Hair follicular keratinocyte (primary cell): ENCODE measurements at places on chromosomes 5 and 9. TPM values are rescaled to one million over a fixed set of nuclear protein-coding genes. Genes with fewer than 3 reads are reported as not detected.

The GLRA1 gene
- total RNA-seq = not detected in 2 replicates

The SAXO1 gene
- not detected in 2 replicates for total RNA-seq

The ZNF454 gene
- total RNA-seq = 0.08 and 0.16 TPM in 2 replicates

The SPARC gene
- total RNA-seq = 148 and 214 TPM in 2 replicates

The HAVCR1 gene
- total RNA-seq = not detected in 2 replicates

The AQP7 gene
- total RNA-seq = not detected in 2 replicates

The POU5F2 gene
- total RNA-seq = 0.04 and 0.08 TPM in 2 replicates

The CDH12 gene
- total RNA-seq = not detected in 2 replicates

The SH2D3C gene
- 0.15 and 0.23 TPM in 2 replicates for total RNA-seq

The EGR1 gene
- 17.6 and 65.0 TPM in 2 replicates for total RNA-seq

The ABLIM3 gene
- 5.5 and 7.2 TPM in 2 replicates for total RNA-seq

The ADGRD2 gene
- total RNA-seq = 0.11 TPM in 1 of 2 replicates, not detected in the other

The PDLIM4 gene
- 44.2 and 74.6 TPM in 2 replicates for total RNA-seq

The PPP1R26 gene
- total RNA-seq = 20.7 and 30.8 TPM in 2 replicates

The ROPN1L gene
- 0.08 TPM in 1 of 2 replicates, not detected in the other for total RNA-seq
